ENCODE measurements at places on chromosomes 3 and 15.
A peak's percentile ranks its signal among the peaks of the same experiment; 100 is the strongest.

- DNase-seq = peak; percentile 48
Measured at GRCh38 chr15:49855917-49856637, 235.2 kb downstream of the DTWD1 start.

DNA sequence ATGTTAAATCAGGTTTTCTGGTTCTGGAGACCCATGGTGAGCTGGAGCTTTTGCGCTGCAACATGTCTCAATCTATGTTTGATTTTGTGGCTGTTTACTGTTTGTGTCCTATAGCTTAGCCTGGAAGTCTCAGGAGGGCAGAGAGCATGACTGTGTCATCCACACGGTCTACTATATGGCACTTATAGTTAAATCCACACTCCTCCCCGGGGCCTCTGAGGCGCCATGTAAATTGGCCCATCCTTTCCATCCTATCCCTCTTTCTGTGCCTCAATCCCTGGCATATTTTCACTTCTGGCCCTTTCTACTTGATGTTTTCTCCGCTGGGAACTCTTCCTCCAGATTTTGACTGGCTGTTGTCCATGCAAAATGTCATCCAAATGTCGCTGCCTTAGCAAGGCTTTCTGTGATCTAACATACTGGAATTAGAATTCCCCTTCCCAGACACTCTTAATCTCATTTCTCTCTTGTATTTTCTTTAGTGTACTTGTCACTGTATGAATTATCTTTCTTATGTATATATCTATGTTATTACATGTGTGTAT lies 560.8 kb upstream of the RGMA start:
- peak; percentile 54 for DNase-seq

GRCh38 chr15:90560229-90560776 lies 30.6 kb downstream of the CRTC3 start:
- peak; percentile 35 for DNase-seq

- DNase-seq = no peak
Measured at GRCh38 chr3:31891876-31892455, 89.1 kb downstream of the OSBPL10 start.

DNA sequence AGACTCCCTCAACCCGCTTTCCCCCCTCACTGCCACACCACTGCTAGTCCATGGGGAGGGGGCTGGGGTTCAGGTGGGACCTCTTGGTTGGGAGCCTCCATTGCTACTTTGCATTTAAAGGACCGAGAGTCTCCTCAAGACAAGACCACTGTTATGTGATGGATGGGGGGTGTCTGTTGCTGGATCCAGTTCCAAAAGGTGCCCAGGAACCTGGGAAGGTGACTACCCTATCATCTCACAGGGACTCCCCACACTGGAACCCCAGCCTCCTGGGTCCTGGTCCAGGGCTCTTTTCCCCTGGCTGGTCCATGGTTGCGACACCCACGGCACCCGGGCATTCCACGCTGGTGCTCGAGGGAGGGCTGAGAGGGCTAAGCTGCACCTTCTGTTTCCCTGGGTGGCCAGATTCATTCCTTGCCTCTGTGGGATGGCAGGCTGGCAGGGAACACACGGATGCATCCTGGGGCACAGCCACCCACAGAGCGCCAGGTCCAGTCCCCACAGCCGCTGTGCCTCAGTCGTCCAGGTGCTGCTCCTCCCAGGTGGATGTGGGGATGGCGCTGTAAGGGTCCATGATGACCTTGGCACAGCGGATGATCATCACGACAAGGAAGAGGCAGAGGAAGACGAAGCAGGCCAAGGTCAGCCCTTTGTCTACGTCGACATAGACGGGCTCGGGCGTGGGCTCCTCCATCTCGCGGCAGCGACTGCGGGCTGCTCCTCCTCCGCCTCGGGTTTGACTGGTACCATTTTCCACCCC lies 48.6 kb downstream of the FAH start:
- no peak for DNase-seq

All from right hindlimb (tissue), 1 donor.